RPMI7951 (cell line): ENCODE measurements at places on chromosomes 2 and 18. TPM values are rescaled to one million over a fixed set of nuclear protein-coding genes. Genes with fewer than 3 reads are reported as not detected.

RNF152 gene
- 7.0 and 9.3 TPM in 2 replicates for total RNA-seq

SULT1C2 gene
- not detected in 2 replicates for total RNA-seq

SIGLEC15 gene
- 49.3 and 65.7 TPM in 2 replicates for total RNA-seq

DNA sequence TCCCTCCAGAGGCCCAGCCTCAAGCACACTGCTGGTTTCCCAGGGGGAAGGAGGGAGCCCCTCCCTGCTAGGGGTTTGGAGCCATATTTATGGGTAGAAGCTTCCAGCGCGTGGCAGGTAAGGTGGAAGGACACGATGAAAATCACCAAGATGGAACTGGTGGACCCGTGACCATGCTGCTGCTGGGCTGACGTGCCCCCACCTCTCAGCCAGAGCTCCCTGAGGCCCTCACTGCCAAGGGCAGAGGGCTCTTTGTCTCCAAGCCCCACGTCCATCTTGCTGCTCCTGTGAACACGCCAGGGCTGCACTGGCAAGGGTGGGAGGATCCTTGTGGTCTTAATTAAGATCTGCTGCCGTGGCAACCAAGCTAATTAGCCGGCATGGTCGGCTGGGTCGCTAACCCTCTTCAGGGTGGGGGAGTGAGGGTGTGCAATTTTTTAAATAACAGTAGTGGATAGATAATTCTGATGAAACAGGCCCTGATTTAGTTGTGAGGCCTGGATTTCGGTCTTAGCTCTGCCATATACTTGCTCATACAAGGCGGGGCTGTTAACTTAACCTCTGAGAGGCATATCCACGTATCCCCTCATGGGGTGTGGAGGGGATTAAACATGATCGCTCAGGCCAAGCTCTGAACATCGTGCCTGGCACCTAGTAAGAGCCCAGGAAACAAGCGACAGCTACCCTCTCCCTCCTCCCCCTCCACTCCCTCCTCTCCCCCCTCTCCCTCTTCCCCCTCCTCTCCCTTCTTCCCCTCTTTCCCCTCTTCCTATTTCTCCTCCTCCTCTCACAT is 232.8 kb downstream of the CELF4 start:
- DNase-seq, result no peak
